ENCODE measurements at places on chromosomes 11 and 22. TPM values are rescaled to one million over a fixed set of nuclear protein-coding genes. Genes with fewer than 3 reads are reported as not detected.

GRCh38 chr11:95507794-95508193 is 276.8 kb upstream of the SESN3 start:
- H3K27ac ChIP-seq = no peak overlapping the region
- H3K27me3 ChIP-seq = no peaks in the 10 kb centered on the region

Gene TMPRSS6
- total RNA-seq = not detected

- no peak overlapping the region for H3K27ac ChIP-seq
- H3K27me3 ChIP-seq = no peaks in the 10 kb centered on the region
- no peaks in the 10 kb centered on the region for H3K36me3 ChIP-seq
- H3K4me3 ChIP-seq = no peak overlapping the region
Observed at GRCh38 chr11:68026391-68027105, 3.9 kb upstream of the NDUFS8 start.

Gene NRXN2
- 1.2 TPM for total RNA-seq

- H3K4me1 ChIP-seq = no peaks in the 10 kb centered on the region
- H3K36me3 ChIP-seq = no peaks in the 10 kb centered on the region
- no peak overlapping the region for H3K27ac ChIP-seq
- no peak for DNase-seq
Observed at GRCh38 chr22:29202212-29203192, 3.2 kb upstream of the EMID1 start.

DNA sequence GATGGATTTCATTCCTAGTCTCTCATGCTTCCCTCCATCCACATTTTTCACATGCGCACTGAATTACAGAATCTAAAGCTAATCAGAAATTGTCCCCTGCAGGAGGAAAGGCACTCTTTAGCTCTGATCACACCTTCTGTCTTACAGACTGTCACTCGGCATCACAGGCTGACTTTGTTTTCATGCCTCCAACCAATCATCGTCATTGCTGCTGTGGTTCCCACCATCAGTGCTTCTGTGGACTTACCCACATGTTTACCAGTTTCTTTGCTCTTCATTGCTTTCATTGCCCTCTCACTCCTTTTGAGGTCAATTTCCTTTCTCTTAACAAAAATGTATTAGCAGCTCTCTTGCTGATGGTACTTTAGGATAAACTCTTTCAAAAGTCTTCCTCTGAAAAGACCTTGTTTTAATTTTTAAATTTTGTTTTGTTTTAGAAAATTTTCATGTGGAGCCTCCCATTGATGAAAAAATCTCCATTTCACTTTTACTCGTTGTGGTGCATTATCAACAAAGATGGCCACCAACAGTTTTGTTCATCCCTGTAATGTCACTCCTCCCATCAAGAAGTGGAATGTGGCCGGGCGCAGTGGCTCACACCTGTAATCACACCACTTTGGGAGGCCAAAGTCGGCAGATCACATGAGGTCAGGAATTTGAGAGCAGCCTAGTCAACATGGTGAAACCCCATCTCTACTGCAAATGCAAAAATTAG is 20.2 kb upstream of the TREH start:
- no peak overlapping the region for H3K27ac ChIP-seq
- no peak overlapping the region for H3K4me3 ChIP-seq
- no peaks in the 10 kb centered on the region for H3K4me1 ChIP-seq
- H3K36me3 ChIP-seq = no peaks in the 10 kb centered on the region
- no peaks in the 10 kb centered on the region for H3K27me3 ChIP-seq

Gene RRP7A
- total RNA-seq = 31.0 TPM

DNA sequence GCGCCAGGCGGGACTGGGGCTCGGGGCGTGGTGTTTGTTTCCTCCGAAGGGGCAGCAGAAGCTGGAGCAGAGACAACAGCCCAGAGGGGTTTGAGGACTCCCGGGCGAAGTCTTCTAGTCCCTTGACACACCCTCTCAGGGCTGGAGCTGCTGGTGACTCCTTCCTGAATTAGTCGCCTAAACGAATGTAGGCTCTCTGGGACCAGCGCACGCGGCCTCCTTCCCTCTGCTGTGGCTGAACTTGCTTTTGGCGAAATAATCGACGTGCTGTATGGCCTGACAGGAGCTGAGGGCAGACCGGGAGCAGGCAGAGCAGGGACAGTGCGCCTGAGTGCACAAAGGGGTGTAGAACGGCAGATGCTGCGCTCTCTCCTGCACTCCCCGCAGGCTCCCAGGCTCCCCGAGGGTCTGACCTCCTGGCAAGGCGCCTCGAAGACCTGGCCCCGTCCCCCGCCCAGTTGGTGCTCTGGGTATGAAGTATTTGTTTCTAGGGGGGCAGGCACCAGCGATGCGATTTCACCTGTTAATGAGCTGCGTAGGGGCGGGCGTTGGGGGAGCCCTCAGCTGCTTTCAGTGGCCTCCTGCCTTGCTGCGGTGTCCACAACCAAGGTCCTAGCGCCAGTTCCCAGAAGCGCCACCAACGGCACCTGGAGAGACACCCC is 5.3 kb downstream of the SLC17A6 start:
- peak; percentile 5 for DNase-seq
- H3K4me3 ChIP-seq = no peak overlapping the region
- H3K27me3 ChIP-seq = peaks cover 79% of the 10 kb centered on the region
- H3K27ac ChIP-seq = no peak overlapping the region

DNA sequence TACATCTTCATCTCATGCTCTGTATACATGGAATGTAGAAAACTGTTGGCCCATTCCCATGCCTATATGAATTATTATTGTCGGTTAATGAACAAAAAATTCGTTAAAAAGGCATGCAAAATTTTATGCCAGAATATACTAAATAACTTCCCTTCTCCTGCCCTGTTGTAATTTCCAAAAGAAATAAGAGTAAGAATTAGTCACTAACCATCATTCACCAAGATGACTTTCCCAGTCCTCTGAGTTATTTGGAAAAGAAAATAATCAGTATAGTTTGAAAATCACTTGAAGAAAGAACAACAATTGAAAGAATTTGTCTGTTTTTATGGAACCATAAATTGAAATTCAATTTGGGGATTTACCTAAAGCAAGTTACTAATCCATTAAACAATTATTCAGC is 1149.1 kb upstream of the RAG2 start:
- no peak overlapping the region for H3K27ac ChIP-seq
- H3K27me3 ChIP-seq = no peaks in the 10 kb centered on the region
- no peak overlapping the region for H3K4me3 ChIP-seq
- no peaks in the 10 kb centered on the region for H3K36me3 ChIP-seq

DNA sequence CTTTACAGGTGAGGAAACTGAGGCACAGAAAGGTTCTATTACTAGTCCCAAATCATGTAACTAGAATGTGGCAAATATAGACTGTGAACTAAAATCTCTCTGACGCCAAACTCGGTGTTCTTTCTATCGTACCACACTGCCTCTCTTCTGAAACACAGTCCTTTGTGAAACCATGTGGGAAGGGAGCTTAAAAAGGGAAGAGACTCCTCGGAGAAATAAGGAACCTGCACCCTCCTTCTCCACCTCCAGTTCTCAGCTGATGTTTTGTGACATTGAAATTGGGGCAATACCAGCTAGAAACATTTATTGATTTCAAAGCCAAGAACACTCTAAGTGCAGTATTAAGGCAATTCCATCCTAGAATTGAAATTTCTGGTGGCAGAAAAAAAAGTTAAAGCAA is 76.4 kb upstream of the DRD2 start:
- H3K36me3 ChIP-seq = no peaks in the 10 kb centered on the region
- DNase-seq = no peak
- H3K4me1 ChIP-seq = no peaks in the 10 kb centered on the region

DNA sequence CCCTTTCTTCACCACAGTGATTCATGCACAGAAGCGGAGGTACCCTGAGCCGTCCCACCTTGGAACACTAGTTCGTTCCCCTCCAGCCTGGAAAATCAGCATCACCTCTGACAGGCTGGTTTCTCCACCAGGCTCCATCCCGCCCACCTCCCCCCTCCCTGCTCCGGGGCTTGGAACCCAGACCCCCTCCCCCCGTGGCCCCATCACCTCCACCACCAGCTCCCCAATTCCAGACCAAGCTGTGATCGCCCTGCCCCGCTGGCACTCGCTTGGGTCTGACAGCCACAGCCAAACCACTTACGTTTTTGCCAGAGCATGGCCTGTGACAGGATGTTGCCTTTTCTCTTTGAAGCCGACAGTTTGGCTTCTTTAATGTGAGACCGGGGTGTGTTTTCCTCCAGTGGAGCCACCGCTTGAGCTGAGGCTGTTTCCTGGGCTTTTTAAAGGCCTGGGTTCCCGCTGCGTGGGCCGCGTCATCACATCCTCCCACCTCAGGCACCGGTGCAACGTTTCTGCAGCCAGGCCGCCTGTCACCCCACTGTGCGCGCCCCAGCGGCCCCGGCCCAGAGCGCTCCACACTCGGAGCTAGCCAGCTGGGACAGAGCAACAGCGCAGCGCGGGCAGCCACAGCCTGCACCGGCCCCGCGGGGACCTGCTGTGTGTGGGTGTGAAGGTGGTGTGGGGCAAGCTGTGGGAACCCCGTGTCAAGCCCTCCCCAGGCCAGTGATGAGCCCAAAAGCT is at the start of gene POU2AF1:
POU2AF1 (minus strand) TSS at position 415 of the 741 bp plus-strand sequence; CDS start at position 317, 98 bp downstream.
- H3K4me3 ChIP-seq = no peak within 1 kb of the TSS
- no peaks in the 10 kb centered on the region for H3K4me1 ChIP-seq
- no peaks in the 10 kb centered on the region for H3K27me3 ChIP-seq
- no peaks in the 10 kb centered on the region for H3K36me3 ChIP-seq

Gene C1QTNF5
- 8.0 TPM for total RNA-seq

Gene DGAT2
- total RNA-seq = 36.4 TPM

DNA sequence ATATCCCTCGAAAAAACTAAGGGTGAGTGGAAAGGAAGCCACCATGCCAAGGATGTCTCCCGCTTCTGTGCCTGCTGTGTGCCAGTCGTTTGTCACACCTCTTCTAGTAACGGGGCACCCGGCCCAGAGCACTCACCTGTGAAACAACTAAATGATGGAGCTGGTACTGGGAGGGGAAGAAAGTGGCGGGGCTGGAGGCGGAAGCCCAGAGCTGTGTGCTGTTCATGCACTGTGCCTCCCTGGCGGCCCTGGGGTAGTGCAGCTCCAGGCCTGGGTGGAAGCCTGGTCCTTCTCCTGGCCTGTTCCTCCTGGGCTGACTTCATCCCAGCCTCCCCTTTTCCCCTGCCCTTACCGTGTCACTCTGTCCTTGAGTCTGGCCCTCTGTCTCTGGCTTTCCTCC is 130.2 kb downstream of the CEP164 start:
- no peaks in the 10 kb centered on the region for H3K4me1 ChIP-seq
- no peak overlapping the region for H3K4me3 ChIP-seq
- no peaks in the 10 kb centered on the region for H3K27me3 ChIP-seq

GRCh38 chr11:69361048-69361447 is 67.1 kb downstream of the MYEOV start:
- H3K27ac ChIP-seq = no peak overlapping the region
- H3K27me3 ChIP-seq = peaks cover 2% of the 10 kb centered on the region
- no peaks in the 10 kb centered on the region for H3K4me1 ChIP-seq
- no peak overlapping the region for H3K4me3 ChIP-seq
- DNase-seq = no peak
- H3K36me3 ChIP-seq = no peaks in the 10 kb centered on the region

DNA sequence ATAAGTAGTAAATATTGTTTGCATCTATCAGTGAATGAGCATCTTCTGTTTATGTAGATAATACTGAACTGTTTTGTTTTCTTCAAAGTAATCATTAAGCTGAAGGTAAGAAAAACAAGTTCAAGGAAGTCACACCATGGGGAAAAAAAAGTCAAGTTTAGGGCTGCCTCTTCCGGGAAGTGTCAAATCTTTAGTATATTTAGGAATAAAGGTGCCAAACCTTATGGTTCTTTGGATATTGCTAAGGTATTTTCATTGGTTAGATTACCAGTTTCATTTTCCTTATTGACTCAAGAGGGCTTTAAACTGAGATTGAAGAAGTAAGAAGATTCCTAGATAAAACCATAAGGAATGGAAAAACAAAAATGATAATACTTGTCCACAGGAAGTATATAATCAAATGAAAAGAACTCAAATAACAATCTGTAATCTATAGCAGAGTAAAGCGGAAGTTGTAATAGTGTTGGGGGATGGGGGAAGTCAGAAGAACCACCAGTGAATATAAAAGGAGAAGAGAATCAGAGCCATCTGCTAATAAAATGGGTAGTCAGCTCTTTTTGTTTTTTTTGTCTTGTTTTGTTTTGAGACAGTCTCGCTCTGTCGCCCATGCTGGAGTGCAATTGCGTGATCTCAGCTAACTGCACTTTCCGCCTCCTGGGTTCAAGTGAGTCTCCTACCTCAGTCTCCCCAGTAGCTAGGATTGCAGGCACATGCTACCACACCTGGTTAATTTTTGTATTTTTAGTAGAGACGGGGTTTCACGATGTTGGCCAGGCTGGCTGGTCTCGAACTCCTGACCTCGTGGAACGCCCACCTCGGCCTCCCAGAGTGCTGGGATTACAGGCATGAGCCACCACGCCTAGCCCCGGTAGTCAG is 2.3 kb downstream of the ATM start:
- H3K27ac ChIP-seq = peak overlapping the region; percentile 77
- DNase-seq = no peak
- H3K4me3 ChIP-seq = no peak overlapping the region
- peaks cover 20% of the 10 kb centered on the region for H3K4me1 ChIP-seq

- H3K27ac ChIP-seq = no peak overlapping the region
- no peaks in the 10 kb centered on the region for H3K36me3 ChIP-seq
- no peaks in the 10 kb centered on the region for H3K27me3 ChIP-seq
- no peaks in the 10 kb centered on the region for H3K4me1 ChIP-seq
Observed at GRCh38 chr11:94217705-94218104, 86.7 kb upstream of the IZUMO1R start.

Gene RBMXL2
- total RNA-seq = 0.54 TPM

- no peak overlapping the region for H3K4me3 ChIP-seq
- H3K27ac ChIP-seq = no peak overlapping the region
- H3K4me1 ChIP-seq = no peaks in the 10 kb centered on the region
- H3K27me3 ChIP-seq = no peaks in the 10 kb centered on the region
Observed at GRCh38 chr11:131486937-131487635, 116.7 kb downstream of the NTM start.

- DNase-seq = peak; percentile 38
- peaks cover 13% of the 10 kb centered on the region for H3K4me1 ChIP-seq
- H3K4me3 ChIP-seq = no peak overlapping the region
- no peaks in the 10 kb centered on the region for H3K27me3 ChIP-seq
- no peak overlapping the region for H3K27ac ChIP-seq
- H3K36me3 ChIP-seq = no peaks in the 10 kb centered on the region
Observed at GRCh38 chr22:26711205-26711963, 54.0 kb downstream of the MIAT start.

Gene MS4A6A
- total RNA-seq = 0.83 TPM

- no peaks in the 10 kb centered on the region for H3K36me3 ChIP-seq
- H3K4me3 ChIP-seq = no peak overlapping the region
- no peaks in the 10 kb centered on the region for H3K27me3 ChIP-seq
- no peak for DNase-seq
- H3K27ac ChIP-seq = no peak overlapping the region
Observed at GRCh38 chr11:115630214-115630613, 126.0 kb upstream of the CADM1 start.

Gene OR4C46
- not detected for total RNA-seq

Gene HBE1
- total RNA-seq = 0.32 TPM

- H3K36me3 ChIP-seq = no peaks in the 10 kb centered on the region
- H3K4me1 ChIP-seq = peaks cover 31% of the 10 kb centered on the region
- no peak for DNase-seq
- no peaks in the 10 kb centered on the region for H3K27me3 ChIP-seq
- no peak overlapping the region for H3K27ac ChIP-seq
Observed at GRCh38 chr11:115384236-115384635, 120.0 kb downstream of the CADM1 start.

Gene TCN1
- not detected for total RNA-seq

GRCh38 chr11:45899448-45900174 is 7.5 kb downstream of the FREY1 start:
- H3K27me3 ChIP-seq = peaks cover 11% of the 10 kb centered on the region
- peaks cover 15% of the 10 kb centered on the region for H3K4me1 ChIP-seq

All from cardiac muscle cell (in vitro differentiated cells and primary cell).